ENCODE measurements at places on chromosomes 1 and 21. TPM values are rescaled to one million over a fixed set of nuclear protein-coding genes. Genes with fewer than 3 reads are reported as not detected.

The DMBX1 gene
- total RNA-seq = not detected

The KRTAP19-5 gene
- not detected for total RNA-seq

The FCN3 gene
- 2.1 TPM for total RNA-seq

The CSMD2 gene
- not detected for total RNA-seq

The LHX8 gene
- 1.3 TPM for total RNA-seq

The CAMK1G gene
- not detected for total RNA-seq

The FCAMR gene
- total RNA-seq = not detected

The SLC5A9 gene
- total RNA-seq = not detected
